Stimulated activated CD8-positive, alpha-beta memory T cell treated with anti-CD3 and anti-CD28 coated beads, Interleukin-15, amount 100 ng/mL, for 1 hour (primary cell): ENCODE measurements at places on chromosomes 7 and 10.

DNA sequence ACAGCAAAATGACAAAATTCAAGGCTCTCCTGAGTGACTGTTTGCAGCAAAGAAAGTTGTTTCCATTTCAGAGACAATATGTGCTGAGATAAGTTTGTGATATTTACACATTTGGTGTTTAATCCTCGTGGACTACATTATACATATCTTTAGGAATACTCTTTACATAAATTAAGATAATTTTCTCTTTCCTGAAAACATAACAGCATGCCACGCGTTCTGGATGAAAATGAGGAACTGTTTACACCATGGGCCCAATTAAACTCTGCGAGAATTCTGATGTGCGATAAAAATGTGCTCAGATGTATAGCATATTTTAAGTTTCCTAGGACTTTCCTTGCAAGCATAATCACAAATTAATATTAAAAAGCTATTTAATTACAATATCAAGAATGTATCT is 26.4 kb downstream of the PTPRE start:
- DNase-seq = no peak

- no peak for DNase-seq
These were observed 14.8 kb downstream of the KIF5B start for GRCh38 chr10:32041290-32042028.

DNA sequence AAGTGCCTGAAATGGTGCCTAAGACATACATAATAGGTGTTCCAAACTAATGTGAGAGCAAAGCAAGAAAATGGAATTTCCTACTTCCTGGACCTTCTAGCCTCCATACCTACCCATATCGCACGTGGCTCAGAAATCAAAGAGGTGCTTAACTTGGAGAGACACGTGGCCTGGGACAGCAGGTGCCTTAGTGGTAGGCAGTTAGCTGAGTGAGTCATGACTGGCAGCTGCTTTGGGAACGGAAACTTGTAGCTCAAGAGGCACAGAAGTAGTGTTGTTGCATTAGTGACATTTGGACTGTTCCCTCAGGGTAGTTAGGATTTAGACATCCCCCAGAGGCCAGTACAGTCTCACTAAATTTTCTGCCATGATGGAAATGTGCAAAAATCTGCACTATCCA is 12.0 kb upstream of the BMPER start:
- DNase-seq = no peak

GRCh38 chr10:85490431-85490830 is 876.2 kb downstream of the GRID1 start:
- no peak for DNase-seq

DNA sequence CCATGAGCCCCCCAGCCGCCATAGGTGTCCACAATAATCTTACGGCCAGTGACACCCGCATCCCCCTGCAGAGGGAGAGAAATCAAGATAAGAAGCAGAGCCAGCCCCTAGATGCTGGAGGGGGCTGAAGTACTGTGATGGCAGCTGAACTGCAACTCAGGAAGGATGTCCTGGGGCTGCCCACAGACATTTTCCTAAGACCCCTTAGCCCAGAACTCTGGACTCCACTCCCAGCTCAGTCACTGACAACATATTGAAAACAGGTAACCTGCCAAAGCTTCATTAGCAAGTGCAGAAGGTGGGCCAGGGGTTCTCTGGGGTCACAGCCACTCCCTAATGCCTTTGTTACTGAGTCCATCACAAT is 14.3 kb downstream of the MAT1A start:
- no peak for DNase-seq

DNA sequence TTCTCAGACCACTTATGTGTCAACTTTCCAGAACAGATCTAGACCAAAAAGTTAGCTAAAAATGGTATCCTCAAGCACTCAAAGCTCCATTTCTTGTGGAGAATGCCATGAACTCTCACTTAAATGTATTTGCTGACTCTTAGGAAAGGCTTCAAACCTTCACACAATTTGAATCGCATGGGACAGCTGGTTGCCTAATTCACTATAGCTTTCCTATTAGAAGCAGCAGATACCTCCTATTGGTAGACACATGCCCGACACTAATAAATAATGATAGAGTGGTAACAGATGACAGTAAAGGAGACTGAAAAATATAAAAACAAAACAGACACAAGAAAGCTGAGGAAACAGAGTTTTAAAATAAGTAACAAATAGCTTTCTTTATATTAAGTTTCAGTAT is 818.5 kb downstream of the XPNPEP1 start:
- DNase-seq = no peak

DNA sequence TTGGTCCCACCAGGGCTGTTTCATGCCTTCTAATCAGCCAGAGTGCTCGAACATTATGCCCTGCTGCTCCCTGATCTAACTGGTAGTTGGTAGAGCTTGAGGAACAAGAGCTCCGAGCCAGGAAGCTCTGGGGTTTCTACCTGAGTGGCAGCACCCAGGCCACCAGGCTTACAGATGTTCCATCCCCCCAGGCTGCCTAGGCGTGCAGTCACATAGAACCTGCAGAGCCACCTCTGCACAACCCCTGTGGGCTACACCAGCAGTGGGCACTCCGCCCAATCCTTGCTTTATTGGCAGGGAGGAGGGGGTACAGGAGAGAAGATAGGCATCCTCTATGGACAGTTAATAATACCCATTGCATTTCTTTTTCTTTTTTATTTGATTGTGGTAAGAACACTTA is 21.8 kb downstream of the MAP3K8 start:
- DNase-seq = no peak

- DNase-seq = no peak
These were observed 66.8 kb downstream of the PCGF5 start for GRCh38 chr10:91287276-91287675.

DNA sequence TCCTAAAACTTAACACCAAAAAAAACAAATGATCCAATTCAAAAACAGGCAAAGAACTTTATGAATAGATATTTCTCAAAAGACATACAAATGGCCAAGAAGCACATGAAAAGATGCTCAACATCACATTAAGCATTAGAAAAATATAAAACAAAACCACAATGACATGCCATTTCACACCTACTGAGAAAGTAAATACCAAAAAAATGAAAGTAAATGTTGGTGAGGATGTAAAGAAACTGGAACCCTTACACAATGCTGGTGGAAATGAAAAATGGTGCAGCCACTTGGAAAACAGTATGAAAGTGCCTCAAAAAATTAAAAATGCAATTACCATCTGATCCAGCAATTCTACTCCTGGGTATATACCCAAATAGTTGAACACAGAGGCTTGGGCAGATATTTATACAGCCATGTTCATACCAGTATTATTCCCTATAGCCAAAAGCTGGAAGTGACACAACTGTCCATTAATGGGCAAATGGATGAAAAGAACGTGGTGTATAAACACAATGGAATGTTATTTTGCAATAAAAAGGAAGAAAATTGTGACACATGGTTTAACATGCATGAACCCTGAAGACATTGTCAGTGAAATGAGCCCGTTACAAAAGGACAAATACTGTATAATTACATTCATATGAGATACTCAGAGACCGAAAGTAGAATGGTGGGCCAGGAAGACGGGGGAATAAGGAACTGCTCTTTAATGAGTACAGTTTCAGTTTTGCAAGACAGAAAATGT is 89.0 kb downstream of the JMJD1C start:
- DNase-seq = no peak

DNA sequence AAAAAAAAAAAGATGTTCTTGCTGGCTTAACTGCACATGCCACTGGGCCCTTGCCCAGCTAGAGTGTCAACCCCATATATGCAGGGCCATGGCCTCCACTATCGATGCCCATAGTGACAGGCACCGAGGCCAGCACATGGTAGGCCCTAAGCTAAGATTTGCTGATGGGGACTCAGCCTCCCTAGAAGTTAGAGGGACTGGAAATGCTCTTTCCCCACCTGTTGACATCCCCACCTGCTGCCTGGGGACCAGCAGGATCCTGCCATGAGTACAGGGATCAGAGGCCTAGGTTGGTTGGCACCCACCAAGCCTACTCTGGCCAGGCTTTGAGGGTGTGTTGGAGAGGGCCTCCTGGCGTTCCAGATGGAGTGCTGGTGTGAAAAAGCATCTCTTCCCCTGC is 16.0 kb upstream of the SLC18A2 start:
- DNase-seq = no peak

GRCh38 chr10:5812283-5813090 is 747 bp downstream of the GDI2 start:
- peak; percentile 6 for DNase-seq

DNA sequence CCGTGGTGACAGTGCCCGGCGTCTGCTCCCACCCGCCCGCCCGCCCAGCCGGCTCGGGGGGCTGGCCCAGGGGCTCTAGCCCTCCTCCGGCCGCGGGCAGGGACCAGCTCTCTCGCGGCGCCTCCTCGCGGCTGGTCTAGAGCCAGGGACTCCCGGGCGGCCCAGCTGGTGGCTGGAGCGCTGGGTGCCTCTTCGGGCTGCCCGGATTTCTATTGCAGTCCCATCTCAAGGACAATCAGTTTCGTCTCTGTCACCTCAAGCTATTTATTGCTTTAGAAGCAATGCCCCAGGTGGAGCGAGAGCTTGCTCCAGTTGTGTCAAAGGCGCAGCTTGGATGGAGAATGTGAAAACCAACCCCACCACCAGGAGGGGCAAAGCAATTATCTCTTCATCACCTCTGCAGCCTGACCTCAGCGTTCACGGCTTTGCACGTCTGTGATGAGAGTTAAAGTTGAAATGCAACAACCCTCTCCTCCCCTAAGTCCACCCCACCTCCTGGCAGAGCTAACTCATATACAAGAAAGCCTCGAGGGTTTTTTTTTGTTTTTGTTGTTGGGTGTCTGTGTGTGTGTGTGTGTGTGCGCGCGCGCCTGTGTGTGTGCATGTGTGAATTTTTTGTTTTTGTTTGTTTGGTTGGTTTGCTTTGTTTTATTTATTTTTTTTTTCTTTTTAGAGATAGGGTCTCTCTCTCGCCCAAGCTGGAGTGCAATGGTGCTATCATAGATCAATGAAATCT is at the start of gene ITGA8:
TSS of gene ITGA8 (minus strand) at position 24 of the 736 bp plus-strand sequence. CDS start 151 bp downstream, outside the sequence.
- no peak for DNase-seq

DNA sequence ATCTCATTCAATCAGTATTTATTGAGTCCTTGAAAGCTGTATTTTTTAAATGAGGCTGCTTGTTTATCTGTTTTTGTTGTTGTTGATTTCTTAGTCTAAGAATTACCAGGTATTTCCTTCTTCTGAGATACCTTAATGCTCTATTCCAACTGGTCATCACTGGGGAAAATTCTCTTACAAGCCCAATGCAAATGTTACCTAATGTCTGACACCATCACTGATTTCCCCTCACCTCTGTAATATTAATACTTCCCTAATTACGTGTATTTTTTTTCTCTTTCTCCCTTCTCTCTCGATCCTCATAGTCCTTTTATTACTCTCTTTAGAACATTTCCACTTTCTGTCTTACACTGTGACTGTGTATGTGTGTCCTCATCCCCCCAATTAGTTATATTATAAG is 13.9 kb downstream of the HDAC9 start:
- no peak for DNase-seq

- DNase-seq = no peak
These were observed 16.4 kb downstream of the HIP1 start for GRCh38 chr7:75722373-75722772.

DNA sequence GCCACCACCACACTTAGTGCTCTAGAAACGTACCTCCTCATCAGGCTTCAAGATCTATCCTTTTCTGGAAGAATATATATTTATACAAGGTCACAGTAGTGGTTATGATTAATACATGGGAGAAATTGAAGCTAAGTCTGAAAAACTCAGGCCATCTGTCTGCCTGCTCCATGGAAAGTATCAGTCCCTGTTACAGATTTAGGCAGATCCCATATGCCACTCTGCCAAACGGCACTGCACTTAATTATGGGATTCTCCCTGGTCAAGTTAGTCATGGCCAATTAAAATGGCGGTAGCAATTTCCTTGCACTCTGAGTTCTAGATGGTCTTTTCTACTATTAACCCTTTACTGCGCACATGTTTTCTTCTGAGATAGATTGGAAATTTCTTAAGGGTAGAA is 740.0 kb downstream of the SUGCT start:
- no peak for DNase-seq

GRCh38 chr10:78768041-78768835 is 300.5 kb upstream of the ZMIZ1 start:
- no peak for DNase-seq

GRCh38 chr7:52959336-52959735 is 76.1 kb upstream of the POM121L12 start:
- no peak for DNase-seq

GRCh38 chr7:134062460-134062859 is 64.7 kb upstream of the LRGUK start:
- no peak for DNase-seq

DNA sequence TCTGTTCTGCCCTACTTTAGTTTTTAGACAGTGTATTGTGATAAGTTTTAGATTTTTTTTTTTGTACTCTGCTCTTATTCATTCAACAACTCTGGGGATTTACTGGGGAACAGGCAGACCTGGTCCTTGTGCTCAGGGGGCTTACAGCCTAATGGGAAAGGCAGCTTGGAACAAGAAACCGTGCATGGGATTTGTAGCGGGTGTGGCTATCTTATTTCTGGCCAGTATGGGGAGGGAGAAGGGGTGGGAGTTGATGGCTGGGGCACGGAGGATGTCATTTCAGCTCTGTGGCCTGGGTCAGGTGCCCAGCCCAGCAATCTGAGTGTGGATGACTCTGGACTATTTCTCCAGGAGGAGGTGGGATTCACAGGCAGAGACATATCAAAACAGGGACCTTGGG is 47.0 kb downstream of the GRK5 start:
- no peak for DNase-seq

DNA sequence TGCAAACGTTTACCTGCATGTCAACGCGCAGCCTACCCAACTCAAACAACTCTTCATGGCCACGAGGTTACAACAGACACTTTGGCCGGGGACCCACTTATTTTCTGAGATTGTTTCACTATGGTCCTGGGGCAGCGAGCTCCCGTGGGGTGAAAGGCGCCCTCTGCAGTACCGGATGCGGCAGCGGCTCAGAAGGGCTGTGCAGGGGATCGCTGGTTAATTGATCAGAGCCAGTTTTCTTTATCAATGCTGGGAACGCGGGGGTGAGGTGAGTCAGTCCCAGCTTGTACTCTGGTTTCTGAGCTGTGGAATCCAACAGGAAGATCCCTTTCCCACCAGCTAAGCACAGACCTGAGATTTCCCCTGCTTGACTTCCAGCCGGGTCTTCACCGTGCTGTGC is 366.5 kb upstream of the KLF6 start:
- DNase-seq = no peak

- DNase-seq = no peak
These were observed 42.2 kb downstream of the ACSM6 start for GRCh38 chr10:95236068-95236903.

GRCh38 chr7:117017017-117017451 is 63.7 kb downstream of the ST7 start:
- no peak for DNase-seq

GRCh38 chr10:120039046-120039445 is 146.5 kb downstream of the SEC23IP start:
- no peak for DNase-seq

DNA sequence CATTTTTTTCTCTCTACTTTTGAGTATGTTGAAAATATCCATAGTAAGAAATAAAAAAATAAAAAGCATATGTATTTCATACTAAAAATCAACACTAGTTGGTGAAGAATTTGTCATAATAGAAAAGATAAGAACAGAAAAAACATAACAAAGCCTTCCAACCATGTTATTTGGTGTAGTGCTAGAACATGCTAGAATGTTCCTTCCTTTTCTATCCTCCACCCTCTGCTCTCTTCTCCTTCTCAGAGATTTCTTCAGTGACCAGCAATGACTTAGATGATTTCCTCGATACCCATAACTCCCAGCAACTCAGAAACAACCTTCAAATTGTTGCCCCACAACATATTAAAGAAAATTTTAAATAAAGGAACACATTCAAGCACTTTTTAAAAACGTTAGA is 2.6 kb downstream of the ZC3HAV1 start:
- no peak for DNase-seq
